Activated CD8-positive, alpha-beta memory T cell treated with anti-CD3 and anti-CD28 coated beads for 1 hour (primary cell): ENCODE measurements at places on chromosomes 5 and 9.

GRCh38 chr9:133378408-133378962 is 2.3 kb downstream of the STKLD1 start:
- DNase-seq: no peak

GRCh38 chr5:75461679-75462078 is 49.8 kb downstream of the CERT1 start:
- DNase-seq: no peak

DNA sequence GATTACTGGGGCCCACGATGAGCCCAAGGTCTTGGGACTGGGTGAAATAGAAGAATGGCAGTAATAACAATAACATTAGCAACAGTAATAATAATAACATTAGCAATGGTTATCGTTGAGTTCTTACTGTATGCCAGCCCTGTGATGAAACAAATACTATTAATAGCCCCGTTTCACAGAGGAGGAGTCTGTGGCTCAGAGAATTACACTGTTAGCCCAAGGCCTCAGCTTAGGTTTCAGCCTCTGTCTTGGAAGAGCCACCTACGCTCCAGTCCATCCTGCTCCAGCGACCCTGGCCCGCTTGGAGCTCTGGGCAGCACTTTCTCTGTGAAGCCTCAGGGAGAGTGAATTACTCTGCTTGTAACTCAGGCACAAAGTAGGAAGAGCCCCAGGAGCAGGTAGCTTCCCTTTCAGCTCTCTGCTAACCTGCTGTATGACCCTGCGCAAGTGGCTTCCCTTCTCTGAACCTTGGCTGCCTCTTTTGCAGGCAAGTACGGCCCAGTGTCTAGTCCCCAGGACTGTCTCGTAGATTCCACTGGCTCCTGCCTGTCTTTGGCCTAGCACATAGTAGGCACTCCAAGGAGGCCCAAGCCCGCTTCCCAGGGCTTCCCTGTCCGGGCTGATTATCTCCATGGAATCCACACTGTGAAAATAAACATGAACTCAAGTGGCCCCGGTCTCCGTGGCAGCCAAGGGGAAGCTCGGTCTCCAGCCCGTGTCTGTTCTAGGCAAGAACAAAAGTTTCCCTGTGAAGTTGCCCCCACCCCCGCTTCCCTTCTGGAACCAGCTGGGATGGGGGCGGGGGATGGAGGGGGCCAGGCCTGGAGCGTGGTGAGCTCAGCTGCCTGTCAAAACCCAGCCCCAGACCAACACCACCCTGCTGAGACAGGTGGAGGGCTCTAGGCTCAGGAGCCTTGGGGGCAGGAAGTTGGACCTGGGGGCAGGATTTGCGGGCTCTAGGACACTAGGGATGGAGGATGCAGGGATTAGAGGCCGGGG is 26.2 kb upstream of the LMX1B start:
- DNase-seq: no peak

- no peak for DNase-seq
Observed at GRCh38 chr5:172185096-172185461, 2.9 kb downstream of the STK10 start.

GRCh38 chr5:31561946-31562345 is 29.8 kb downstream of the C5orf22 start:
- DNase-seq: no peak

DNA sequence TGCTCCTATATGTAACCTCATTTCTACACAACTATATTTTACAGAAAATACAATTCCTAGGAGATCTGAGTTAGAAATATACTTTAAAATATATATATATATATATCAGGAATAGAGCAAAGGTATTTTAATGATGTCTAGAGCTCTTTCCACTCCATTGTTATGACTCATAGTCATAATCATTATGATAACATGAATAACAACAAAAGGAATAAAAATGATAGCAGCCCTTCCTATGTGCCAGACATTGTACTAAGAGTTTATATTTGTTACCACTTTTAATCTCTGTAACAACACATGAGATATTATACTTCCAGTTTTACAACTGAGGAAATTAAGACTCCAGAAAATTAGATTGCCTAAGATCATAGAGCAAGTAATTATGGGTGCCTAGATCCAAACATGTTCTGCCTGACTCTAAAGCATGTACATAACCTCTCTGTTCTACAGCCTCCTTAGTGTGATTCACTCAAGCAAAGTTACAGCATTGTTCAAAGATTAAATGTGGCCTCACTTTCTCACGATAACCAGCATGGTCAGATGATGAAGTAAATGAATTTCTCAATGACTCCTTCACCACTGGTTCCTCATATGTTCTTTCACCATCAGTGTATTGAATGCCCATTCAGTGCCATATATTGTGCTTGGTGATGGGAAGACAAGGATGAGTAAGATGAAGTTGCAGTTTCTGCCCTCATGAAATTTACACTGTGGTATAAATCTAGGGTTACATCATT is 452.1 kb downstream of the EFNA5 start:
- no peak for DNase-seq

DNA sequence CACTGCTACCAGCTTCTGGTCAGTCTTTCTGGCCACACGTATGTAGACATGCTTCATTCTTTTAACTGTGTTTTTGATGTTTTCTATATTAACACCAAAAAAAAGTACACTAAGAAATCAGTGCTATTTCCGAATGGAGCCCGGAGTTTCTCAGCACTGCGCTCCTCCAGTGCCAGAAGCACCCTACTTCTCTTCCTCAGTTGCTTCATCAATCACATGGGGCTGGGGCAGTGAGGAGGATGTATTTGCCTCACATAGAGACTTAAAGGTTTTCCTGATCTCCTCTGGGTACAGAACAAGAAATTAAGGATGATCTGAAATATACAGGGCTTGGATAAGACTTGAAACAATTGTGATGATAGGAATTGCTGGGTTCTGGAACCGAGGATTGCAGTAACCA is 148.0 kb downstream of the ERCC6L2 start:
- no peak for DNase-seq

DNA sequence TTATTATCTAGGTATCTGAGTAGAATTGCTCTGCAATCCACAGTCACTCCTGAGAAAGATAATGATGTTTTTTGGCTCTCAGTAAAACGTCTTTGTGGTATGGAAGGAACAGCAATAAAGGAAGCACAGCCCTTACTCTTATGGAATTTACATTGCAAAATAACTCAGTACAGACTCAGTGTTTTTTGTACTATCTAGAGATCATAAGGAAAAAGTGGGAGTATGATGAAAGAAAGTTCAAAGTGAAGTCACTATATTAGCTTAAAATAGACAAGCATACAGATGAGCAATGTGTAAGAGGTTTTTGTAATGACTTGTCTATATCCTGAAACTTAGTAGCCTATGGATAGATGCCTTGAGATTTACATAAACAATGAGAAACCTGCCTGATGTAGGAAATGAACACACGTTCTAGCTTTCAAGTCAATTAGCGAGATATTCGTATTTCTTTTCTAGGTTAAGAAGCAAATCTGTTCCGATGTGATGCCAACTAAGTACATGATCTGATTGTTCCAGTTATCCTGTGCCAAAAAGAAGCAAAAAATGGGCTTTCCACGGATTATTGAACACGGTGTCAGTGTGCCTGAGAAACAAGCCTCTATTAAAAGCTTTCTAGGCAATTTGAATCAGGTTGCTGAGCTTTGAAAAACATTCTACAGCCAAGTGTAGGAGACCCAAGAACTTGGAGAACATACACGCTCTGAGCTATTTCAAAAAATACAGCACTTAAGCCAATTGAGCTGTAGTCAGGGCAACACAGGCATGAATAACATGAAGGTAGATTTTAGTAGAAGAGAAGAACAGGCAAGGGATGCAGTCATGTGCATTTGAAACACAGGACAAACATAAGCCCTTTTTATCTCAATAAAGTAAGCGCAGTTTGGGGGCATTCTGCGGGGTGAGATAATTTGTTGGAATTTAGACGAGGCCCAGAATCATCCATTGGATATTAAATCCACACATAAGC is 86.3 kb upstream of the TAF11L2 start:
- no peak for DNase-seq

GRCh38 chr5:110087829-110088228 is 398.1 kb downstream of the MAN2A1 start:
- no peak for DNase-seq

GRCh38 chr9:126607731-126608130 is 6.0 kb upstream of the LMX1B start:
- DNase-seq: no peak

- DNase-seq: no peak
Observed at GRCh38 chr5:145484158-145484557, 351.0 kb downstream of the PRELID2 start.

DNA sequence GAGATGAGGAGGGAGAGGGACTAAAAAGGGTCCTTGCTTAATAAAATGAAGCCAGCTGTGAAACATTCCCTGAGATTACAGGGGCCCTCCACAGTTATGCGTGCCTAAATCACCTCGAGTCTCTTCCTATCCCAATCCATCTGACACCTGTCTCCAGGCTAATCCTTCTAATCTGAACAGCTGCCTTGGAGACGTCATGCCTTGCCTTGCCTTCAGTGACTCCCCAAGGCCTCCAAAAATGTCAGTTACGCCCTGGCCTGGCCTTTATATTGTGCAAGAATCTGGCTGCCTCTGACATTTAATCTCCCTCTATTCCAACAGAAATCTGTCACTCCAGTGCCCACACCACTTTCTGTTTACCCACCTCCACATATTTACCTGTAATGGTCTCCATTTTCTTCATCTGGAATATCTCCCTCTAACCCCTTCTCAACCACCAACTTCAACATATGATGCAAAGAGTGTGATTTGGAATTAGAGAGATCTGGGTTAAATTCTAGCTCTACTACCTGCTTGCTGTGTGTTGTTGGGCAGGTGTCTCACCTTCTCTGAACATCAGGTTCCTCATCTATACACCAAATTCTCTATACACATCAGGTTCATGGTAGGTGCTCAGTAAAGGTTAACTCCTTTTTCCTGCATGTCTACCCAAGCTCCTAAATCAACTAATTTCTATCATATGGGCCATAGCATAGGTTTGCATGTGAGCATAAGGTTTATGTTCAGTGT is 57.9 kb downstream of the PTCD2 start:
- DNase-seq: no peak

GRCh38 chr5:98780390-98780789 is 6.9 kb downstream of the RGMB start:
- no peak for DNase-seq

GRCh38 chr5:141597394-141597793 is 21.4 kb downstream of the DIAPH1 start:
- no peak for DNase-seq

GRCh38 chr5:136717917-136718316 is 352.6 kb upstream of the TRPC7 start:
- no peak for DNase-seq

GRCh38 chr5:155562158-155562557 is 548.6 kb downstream of the KIF4B start:
- no peak for DNase-seq

DNA sequence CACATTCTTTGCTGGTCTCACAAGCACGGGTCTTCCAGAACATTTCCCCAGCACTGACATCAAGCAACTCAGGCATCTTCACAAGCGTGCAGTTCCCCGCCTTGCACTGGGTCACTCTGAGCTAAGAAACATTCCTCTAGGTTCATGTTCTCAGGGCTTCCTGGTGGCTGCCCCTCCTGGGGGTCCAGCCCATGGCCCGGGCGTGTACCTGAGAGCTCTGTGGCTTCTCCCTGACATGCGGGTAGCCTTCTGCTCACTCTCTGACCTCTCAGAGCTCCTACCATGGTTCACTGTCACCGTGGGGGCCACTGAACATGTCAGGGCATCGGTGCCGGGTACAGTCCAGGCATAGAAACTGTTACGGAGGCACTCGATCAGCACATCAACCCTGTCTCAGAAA is 87.5 kb downstream of the OLFM1 start:
- no peak for DNase-seq

- no peak for DNase-seq
Observed at GRCh38 chr5:51567636-51568035, 184.4 kb downstream of the ISL1 start.

GRCh38 chr9:18007621-18008020 is 428.8 kb downstream of the SH3GL2 start:
- no peak for DNase-seq

DNA sequence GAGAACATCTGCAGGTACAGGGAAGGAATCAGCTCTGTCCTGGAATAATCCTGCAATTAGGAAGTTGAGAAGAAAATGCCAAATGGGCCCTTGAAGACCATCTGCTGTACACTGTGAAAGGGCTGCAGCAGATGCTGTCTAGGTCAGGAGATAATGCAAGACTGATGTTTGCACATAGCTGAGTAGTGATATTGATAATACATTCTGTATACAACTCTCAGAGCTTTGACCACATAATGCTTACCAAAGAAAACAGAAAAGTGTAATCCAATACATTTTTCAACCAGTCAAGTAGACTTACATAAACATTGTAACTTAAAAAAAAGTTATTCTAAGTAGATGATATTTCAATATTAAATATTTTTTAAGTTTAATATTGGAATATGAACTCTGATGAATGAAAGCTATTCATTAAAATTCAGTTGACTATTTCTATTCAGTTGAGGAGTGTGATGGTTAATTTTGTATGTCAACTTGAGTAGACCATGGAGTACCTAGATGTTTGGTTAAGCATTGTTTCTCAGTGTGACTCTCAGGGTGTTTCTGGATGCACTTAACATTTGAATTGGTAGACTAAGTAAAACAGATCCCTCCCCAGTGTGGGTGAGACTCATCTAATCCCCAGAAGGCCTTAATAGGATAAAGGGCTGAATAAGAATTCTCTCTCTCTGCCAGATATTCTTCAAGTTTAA is 380.1 kb upstream of the PRR16 start:
- no peak for DNase-seq

DNA sequence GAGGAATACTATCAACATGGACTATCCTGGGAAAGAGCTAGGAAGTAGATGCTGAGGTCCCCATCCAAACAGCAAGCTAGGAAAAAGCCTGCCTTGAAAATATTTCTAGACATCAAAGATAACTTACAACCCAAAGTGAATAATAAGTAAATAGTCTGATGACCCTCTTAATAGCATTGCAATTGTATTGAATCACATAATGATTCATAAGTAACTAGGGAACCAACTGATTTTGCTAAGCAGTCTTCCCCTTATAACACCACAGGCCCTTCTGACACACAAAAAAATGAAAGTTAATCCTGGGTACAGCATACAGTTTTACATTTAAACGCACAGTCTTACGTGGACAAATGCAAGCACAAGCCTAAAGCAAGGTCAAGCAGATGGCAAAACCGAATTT is 199.3 kb downstream of the RFK start:
- DNase-seq: no peak

DNA sequence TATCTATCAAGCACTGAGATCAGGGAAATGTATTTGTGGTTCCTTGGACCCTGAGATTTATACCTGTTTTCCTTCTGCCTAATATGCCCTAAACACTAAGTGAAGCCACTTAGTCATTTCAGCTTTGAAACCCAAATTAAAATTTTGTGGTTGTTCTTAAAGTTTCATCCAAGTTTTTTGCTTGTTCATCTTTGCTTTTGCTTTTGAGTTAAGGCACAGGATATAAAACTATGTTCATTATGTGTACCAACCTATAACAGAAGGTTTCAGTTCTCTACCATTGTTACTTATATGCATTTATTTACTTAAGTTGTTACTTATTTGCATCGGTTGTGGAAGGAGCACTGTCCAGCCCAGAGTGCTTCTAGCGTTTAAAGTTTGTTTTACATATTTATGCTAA is 382.3 kb downstream of the PTPRD start:
- DNase-seq: no peak

- no peak for DNase-seq
Observed at GRCh38 chr5:142420561-142421227, 95.9 kb upstream of the SPRY4 start.

GRCh38 chr5:109916481-109917153 is 226.9 kb downstream of the MAN2A1 start:
- DNase-seq: no peak
